ENCODE measurements at places on chromosomes 12 and 14.

GRCh38 chr12:118391836-118392235 lies 15.5 kb downstream of the SUDS3 start:
- no peaks in the 10 kb centered on the region for H3K27me3 ChIP-seq
- peaks cover 61% of the 10 kb centered on the region for H3K36me3 ChIP-seq

DNA sequence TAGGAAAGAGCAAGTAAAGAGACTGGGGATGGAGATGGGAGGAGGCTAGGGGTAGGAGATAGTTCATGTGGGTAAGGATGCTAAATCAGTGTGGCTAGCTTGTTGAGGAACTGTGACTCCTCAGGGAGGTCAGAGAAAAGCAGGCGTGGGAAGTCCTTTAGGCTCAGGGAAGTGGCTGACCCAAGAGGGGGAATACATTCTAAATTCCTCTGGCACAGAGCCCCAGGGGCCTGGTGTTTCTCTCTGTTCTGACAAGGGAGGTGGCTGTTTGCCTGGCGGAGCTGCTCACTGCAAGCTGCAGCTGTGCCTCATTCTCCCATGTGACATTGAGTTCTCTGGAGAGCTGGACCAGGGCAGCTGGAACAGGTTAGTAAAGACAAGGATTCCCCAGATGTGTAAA lies 152.2 kb upstream of the SLC38A2 start:
- H3K4me1 ChIP-seq = peaks cover 11% of the 10 kb centered on the region
- peak overlapping the region; percentile 89 for H3K27ac ChIP-seq
- DNase-seq = peak; percentile 27
- H3K36me3 ChIP-seq = no peaks in the 10 kb centered on the region

- no peaks in the 10 kb centered on the region for H3K27me3 ChIP-seq
- no peaks in the 10 kb centered on the region for H3K36me3 ChIP-seq
- no peak overlapping the region for H3K27ac ChIP-seq
- H3K4me3 ChIP-seq = no peak overlapping the region
- no peak for DNase-seq
These were observed 7.0 kb upstream of the NUAK1 start for GRCh38 chr12:106145539-106146447.

- H3K27ac ChIP-seq = no peak overlapping the region
- no peaks in the 10 kb centered on the region for H3K4me1 ChIP-seq
- H3K36me3 ChIP-seq = no peaks in the 10 kb centered on the region
- peaks cover 100% of the 10 kb centered on the region for H3K27me3 ChIP-seq
These were observed 2.6 kb downstream of the NKX2-1 start for GRCh38 chr14:36517242-36518030.

- no peak overlapping the region for H3K4me3 ChIP-seq
- H3K27ac ChIP-seq = peak overlapping the region; percentile 55
- H3K36me3 ChIP-seq = no peaks in the 10 kb centered on the region
- no peak for DNase-seq
- H3K27me3 ChIP-seq = no peaks in the 10 kb centered on the region
These were observed 41.6 kb downstream of the ITPR2 start for GRCh38 chr12:26791301-26791791.
